ENCODE measurements at places on chromosomes 16 and 17.

- peak; percentile 84 for DNase-seq
These were observed 129.5 kb downstream of the PRKCA start for GRCh38 chr17:66431910-66432309.

- DNase-seq: no peak
These were observed 5.6 kb downstream of the IL4R start for GRCh38 chr16:27319257-27319965.

DNA sequence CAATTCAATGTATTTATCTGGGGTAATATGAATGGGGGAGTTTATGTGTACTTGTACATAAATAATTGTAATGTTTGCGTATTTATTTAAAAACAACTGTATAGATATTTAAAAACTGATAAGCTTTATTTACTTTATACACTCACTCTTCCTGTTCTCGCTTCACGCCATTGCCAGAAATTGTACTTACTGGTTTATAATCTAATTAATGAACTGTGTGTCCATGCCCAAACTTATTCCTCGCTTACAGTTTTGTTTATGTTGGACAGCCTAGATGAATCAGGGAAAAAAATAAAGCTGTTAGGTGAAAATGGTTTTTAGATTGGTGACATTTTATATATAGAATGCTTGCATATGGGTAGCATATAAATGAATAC lies 30.8 kb downstream of the AATF start:
- DNase-seq: peak; percentile 2

DNA sequence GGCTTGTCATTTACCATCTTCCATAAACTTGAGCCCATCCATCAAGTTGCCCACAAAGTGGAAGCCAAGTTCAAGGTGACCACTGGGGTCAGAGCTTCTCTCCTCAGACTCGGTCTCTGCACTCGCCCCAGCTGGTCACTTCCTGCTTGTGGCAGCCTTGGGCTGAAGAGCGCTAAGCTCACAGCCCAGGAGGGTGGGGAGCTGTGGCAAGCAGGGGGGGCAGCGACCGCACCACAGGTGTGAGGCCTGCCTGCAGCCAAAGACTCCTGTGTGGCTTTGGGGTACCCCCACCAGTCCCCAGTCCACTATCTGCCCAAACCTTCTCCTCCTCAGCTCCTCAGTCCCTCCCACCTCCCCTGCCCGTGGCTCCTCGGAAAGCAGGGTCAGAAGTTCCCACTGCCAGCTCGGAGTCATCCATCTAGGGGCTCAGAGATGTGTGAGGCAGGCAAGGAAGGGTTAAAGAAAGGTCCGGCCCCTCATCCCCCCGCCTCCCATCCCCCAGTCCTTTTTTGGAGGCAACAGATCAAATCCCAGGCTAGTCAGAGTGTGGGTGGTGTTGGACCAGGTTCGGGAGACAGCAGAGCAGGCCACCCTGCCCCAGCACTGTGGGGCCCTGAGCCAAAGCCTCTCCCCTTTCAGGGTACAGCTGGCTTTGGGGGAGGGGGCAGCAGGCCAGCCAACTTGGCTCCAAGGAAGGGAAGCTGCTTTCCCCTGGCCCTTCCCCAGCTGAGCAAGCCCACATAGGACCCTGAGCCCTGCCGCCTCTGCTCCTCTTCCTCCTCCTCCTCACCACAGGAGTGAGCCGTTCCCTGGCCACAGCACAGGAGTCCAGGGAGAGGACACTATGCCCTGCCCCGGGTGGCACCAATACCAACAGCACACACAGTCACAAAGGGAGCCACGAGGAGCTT lies 3.2 kb downstream of the CSF3 start:
- no peak for DNase-seq

DNA sequence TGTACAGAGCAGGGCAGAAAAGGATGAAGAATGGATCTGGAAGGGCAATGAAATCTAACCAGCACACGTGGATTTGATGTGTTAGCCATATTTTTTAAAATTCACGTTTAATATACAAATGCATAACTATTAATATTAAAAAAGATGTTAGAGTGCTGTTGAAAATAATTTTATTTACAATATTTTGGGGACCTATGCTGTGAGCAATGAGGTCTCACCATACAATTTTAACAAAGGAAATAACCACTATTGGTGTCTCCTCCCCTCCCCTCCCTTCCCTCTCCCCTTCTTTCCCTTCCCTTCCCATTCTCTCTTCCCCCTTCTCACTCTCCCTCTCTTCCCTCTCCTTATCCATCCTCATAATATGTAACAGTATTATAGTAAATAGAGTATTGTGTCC lies 64.2 kb upstream of the GPR139 start:
- no peak for DNase-seq

DNA sequence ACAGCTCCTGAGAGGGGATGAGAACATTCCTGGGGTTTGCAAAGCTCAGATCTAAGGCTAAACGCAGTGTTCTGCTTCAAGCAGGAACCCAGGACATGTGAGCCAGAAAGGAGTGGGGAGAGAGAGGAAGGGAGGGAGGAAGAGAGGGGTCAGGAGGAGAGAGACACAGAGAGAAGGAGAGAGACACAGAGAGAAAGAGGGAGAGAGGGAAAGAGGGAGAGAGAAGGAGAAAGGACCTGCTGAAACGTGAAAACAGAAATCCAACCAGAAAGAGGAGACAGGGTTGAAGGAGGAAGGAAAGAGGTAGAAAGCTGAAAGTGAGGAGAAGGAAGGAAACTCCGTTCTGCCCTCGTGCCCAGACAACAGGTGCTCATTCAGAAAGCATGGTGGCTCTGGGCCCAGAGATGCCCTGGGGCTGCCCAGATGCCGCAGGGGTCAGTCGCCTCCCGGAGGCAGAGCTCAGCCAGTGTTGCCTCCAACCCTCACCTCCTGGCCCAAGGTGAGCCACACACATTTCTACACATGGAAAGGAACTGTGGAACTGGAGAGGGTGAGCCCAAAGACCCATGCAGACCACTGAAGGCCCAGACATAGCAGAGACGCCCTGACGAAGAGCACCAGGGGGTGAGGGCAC lies 49.0 kb upstream of the ENPP7 start:
- no peak for DNase-seq

Data from fibroblast of skin of back (primary cell).